ENCODE measurements at places on chromosomes 6 and 20.

- DNase-seq: no peak
Measured at GRCh38 chr20:375265-375889, 5.2 kb upstream of the TRIB3 start.

GRCh38 chr20:2132461-2132901 lies 30.9 kb downstream of the STK35 start:
- peak; percentile 18 for DNase-seq

GRCh38 chr6:162325051-162325450 lies 402.5 kb downstream of the PRKN start:
- no peak for DNase-seq

- no peak for DNase-seq
Measured at GRCh38 chr6:137750297-137750696, 116.8 kb upstream of the TNFAIP3 start.

- no peak for DNase-seq
Measured at GRCh38 chr6:92589996-92590395, 829.4 kb downstream of the EPHA7 start.

- no peak for DNase-seq
Measured at GRCh38 chr6:166687070-166687878, 60.2 kb upstream of the RPS6KA2 start.

- peak; percentile 12 for DNase-seq
Measured at GRCh38 chr6:17418281-17419188, 25.1 kb downstream of the CAP2 start.

GRCh38 chr6:134948142-134948541 lies 1.8 kb downstream of the ALDH8A1 start:
- no peak for DNase-seq

DNA sequence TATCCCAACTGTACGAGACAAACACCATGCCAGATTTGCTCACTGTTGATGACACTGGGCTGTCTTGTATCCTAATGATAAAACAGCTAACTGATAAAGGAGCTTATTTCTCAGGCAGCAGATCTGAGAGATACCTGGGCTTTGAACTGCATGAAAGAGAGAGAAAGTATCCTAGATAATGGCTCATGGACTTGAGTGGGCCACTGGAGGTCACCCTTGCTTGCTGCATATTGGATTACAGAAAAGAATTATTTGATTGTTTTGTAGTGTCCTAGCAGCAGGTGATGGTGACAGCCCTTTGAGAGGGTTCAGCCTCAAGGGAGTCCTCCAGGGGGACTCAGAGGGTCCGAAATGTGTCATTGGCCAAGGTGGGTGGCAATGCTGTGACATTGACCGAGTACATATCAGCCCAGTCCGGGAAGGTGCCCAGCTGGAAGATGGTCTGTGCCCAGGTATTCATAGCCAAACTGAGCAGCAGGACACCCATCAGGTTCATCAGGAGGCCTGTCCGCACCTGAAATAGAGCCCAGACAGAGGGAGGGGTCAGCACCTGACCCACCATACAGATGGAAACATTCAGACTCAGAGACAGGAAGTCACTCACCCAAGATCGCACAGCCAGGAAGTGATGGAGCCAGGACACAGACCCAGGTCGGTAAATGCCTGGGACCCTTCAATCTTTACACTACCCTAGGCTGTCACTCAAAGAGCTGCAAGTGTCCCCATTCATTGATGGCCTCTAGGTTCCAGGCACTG lies 9.4 kb upstream of the OCSTAMP start:
- no peak for DNase-seq

- no peak for DNase-seq
Measured at GRCh38 chr6:105680131-105680530, 277.2 kb upstream of the PREP start.

DNA sequence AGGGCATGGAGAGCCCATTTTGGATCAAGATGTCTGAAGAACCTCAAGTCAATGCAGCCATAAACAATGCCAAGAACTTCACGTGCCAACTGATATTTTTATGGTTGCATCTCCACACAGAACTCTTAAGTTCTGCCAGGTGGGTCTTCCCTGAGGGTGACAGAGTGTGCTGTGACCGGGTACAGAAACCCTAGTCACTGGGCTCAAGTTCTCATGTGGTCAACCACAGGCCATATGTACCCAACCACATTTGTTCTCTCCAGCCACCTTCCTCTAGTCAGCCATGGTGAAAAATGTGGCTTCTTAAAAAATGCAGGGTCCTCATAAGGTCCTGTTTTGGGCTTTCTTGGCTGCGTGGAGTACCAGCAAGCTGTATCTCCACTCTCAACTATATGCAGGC lies 48.9 kb downstream of the CLIC5 start:
- no peak for DNase-seq

DNA sequence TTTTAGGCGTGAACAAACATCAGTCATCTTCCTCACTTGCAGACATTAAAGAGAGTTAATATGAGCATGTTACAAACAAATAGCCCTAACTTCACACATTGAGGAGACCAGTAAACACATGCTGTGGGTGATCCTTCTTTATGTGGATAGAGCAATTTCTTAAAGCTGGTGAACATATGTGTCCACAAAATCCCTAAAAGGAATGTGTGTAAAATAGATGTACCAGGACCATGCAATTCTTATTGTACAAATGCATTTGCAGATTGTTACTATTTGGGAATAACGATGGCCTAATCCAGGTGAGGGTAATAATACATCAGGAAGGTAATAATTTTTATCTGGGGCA lies 228.9 kb downstream of the ALDH8A1 start:
- no peak for DNase-seq

GRCh38 chr6:11207199-11207968 lies 25.1 kb downstream of the NEDD9 start:
- DNase-seq: peak; percentile 37

DNA sequence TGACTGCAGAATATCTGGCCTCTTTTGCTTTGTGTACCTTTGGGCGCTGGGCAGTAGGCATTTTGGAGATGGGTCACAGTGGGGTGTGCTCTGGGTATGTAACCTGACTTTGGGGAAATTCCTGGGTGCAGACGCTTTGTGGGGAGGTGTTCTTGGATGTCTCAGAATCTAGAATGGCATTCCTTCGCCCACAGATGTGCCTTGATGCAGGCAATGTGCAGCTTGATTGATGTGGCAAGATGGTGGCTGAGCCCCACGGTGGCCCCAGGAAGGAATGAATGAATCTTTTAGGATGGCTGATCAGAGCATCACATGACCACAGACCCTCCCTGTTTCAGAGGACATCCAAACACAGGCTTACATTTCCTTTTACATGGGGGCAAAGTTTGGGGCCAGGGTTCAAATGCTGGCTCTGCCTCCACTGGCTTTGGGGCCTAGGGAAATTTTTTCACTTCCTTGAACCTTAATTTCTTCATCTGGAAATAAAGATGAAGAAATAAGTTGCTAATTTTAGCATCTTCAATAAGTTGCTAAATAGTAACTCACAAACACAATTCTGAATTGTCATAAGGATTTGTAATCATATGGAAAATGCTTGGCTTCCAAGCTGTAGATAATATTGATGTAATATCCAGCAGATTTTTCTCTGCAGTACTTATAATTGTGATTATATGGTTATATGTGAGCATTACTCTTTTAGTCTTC lies 5.6 kb downstream of the PPP1R16B start:
- no peak for DNase-seq

GRCh38 chr6:89270951-89271721 lies 44.0 kb downstream of the GABRR2 start:
- no peak for DNase-seq

DNA sequence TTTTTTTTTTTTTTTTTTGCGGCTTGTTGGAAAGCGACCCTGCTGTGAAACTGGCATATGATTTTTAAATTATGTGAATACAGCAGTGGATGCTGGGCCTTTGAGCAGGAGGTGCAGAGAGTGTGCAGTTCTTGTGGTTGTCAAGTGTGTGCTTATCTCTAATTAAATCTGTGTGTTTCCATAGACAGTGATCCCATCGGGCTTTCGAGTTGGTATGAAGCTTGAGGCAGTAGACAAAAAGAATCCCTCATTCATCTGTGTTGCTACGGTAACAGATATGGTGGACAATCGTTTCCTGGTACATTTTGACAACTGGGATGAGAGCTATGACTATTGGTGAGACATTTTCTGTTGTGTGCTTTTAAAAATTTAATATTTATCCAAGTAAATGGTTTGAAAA lies 52.4 kb downstream of the L3MBTL3 start:
- DNase-seq: no peak
